ENCODE measurements at places on chromosomes 12 and 14. TPM values are rescaled to one million over a fixed set of nuclear protein-coding genes. Genes with fewer than 3 reads are reported as not detected.

The PRICKLE1 gene
- 0.61 TPM for total RNA-seq

The ERBB3 gene
- total RNA-seq: 0.84 TPM

The NOS1 gene
- not detected for total RNA-seq

The JAG2 gene
- 2.5 TPM for total RNA-seq

The PTGER2 gene
- total RNA-seq: 123 TPM

Data from T-helper 2 cell treated with Interferon-gamma antibody and Interleukin-4, amounts not matched to agents 100 ng/mL and 5 ng/mL, for 36 hours (primary cell).